ENCODE measurements at places on chromosomes 2 and 18.

GRCh38 chr2:149451417-149452165 is 121.2 kb downstream of the LYPD6 start:
- DNase-seq: no peak

DNA sequence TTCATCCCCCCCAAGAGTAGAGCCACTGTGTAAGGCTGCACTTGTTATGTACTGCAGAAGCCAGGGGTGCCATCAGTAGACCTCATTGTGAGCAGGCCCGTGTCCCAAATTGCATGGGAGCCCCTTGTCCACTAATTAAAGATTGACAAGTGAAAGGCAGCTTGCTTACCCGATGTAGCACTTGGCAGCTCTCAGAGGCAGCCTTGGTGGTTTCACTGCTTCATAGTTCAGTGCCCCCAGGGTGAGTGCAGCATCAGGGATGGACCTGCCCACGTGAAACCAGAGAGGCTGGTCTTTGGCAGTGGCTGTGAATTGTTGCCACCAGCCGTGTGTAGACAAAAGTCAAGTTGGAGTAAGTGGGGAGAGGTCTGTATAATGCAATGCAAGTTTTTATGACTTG is 13.3 kb downstream of the TUBB6 start:
- no peak for DNase-seq

GRCh38 chr18:24170360-24170759 is 31.5 kb downstream of the CABYR start:
- no peak for DNase-seq

DNA sequence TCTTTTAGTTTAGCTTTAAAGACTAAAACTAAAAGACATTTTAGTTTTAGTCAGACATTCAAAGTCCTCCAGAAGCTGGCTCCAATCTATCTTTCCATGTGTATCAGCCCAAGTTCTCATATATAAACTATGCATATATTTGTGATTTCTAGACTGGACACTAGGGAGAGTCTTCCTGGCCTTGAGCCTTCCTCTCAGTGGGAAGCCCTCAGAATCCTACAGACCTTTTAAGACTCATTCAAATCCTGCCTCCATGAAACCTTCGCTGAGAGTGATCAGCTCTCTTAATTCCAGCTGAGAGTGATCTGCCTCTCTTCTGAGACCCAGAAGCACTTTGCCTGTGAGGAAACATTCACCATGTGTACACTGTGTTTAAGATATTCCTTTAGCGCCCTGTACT is 452.7 kb downstream of the TGIF1 start:
- no peak for DNase-seq

DNA sequence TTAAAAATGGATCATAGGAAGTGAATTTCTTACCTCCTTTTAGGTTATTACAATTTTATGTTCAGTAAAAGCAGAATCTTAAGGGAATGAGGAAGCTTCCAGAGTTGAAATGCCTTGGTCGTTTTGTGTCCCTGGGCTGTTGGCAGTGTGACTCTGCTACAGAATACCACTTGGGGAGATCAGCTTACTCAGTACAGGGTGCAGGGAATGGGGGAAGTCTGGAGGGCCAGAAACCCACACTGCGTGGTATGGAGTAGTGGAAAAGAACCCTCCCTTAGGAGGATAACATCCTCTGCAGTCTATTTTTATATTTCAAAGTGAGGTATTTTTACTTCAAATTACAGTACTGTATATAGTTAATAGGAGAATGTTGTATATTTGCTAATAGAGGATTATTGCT is 51.1 kb downstream of the R3HDM1 start:
- DNase-seq: no peak

GRCh38 chr2:211144078-211144477 is 587.7 kb downstream of the CPS1 start:
- DNase-seq: no peak

- no peak for DNase-seq
Measured at GRCh38 chr2:47534179-47534919, 131.4 kb downstream of the MSH2 start.

- DNase-seq: no peak
Measured at GRCh38 chr2:39996653-39997080, 217.6 kb upstream of the THUMPD2 start.

- no peak for DNase-seq
Measured at GRCh38 chr2:75483878-75484277, 76.9 kb downstream of the EVA1A start.

DNA sequence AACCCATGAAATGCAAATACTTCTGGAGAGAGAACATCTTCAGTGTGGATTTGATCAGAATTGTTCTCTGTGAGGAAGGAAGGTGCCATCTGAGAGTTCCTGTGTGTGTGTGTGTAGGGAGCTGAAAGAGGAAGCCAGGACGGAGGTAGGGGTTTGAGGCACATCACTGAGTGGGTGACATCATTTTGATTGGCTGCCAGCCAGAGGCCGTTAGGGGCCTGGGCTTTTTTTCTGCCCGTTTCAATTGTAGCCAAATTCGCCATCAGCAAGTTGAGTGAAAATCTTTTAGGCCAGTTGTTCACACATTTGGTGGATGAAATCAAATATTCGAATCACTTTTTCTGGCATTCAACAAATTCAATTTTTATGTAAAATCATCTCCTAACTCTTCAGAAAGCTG is 48.9 kb downstream of the TSN start:
- DNase-seq: no peak

DNA sequence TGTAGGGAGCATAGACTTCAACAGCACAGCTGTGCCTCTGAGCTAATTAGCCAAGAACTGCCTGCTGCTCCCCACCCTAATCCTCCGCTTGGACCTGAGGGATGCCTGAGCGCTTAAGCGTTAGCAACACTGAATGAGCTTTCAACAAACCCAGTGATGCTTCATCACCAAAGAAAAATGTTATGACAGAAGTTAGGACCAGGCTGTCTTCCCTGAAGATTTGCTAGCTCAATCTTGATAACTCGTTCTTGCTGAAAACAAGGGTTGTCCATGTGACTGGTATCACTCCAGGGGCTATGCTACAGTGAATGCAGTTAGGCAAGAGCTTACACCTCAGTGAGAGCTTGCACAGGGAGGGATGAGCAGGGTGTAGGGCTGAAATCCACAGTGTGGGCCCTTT is 190.7 kb upstream of the SIX2 start:
- DNase-seq: no peak

GRCh38 chr2:121608967-121609366 is 40.3 kb downstream of the CLASP1 start:
- no peak for DNase-seq

GRCh38 chr2:1375794-1376193 is 37.5 kb upstream of the TPO start:
- DNase-seq: no peak

DNA sequence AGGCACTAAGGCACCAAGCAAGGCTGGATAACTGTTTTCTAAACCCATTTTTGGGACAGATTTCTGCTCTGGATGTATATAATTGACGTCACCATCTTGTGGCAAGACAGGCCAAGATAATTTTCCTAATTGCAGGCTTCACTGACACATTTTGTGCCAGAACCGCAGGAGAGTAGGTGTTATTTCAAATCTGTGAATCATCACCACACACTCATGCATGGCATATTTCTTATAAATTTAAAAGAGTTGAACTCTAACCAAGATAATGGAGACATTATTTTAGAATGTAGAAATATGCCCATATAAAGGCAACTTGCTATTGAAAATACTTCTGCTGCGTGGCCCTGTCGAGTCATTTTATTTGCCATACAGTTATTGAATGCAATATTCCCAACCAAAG is 68.3 kb upstream of the ACYP2 start:
- DNase-seq: no peak

GRCh38 chr18:77487951-77488740 is 238.5 kb downstream of the GALR1 start:
- DNase-seq: no peak

DNA sequence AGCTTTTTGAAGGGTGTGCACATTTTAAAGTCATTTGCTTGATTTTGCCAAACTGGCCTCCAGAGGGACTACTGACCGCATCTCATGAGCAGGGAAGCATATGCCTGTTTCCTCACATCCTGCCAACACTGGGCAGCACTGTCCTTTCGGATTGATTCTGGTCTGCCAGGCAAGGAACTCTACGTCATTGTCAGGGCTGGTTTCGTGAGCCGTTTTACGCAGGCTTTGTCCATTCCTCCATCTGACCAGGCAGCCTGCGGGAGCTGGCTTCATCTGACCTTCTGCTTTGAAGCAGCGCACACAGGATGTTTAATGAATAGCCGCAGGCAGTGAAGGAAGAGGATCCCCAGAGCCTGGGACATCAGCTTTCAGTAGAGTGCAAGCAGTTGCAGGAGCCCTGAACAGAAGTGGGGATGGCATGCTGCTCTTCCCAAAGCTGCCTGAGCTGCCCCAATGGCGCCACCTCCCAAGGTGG is 46.3 kb upstream of the SEMA4C start:
- DNase-seq: no peak

Data from hematopoietic multipotent progenitor cell treated with erythropoietin and hydrocortisone succinate and interleukin-3 and kit ligand, for 17 days (in vitro differentiated cells).